HepG2 (cell line): ENCODE measurements at places on chromosomes 16 and 17. TPM values are rescaled to one million over a fixed set of nuclear protein-coding genes. Genes with fewer than 3 reads are reported as not detected.

The PIMREG gene
- total RNA-seq = 30.3 and 33.8 TPM in 2 replicates

DNA sequence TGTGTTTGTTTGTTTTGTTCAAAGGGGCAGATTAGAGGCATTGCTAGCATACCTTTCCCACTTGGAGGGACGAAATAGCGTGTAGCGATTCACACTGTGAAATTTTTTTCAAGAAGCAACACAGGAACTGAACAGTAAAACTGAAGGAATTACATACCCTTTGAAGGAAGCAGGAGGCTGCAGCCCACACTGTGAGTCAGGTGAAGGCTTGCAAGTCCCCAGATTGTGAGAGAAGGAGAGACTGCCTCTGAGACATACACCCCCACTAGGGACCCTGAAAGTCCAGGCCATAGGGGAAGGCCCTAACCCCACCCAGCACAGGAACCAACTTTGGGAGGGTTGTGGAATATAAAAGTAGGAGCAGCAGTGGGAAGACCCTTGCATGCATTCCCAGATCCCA, 69.6 kb upstream of the HS3ST3A1 start:
- H3K4me1 ChIP-seq = no peaks in the 10 kb centered on the region
- H3K4me3 ChIP-seq = no peak overlapping the region
- no peak overlapping the region for H3K27ac ChIP-seq
- DNase-seq = no peak

DNA sequence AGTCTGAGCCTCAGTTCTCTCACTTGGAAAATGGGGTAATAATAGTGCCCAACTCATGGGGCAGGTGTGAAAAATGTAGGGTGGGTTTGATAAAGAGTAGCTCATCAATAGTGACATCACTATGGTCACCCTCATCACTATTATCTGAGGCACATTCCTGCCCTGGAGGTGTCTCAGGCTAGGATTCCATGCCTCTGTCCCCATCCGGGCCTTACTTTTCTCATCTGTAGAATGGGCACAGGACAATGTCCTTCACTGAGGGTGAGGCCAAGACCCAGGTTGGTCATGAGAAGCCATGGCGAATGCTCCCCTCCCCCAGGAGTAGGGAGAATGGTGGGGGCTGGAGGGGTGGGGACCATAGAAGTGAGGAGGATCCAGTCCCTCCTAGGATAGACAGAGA, 30.5 kb downstream of the MYO15A start:
- no peak overlapping the region for H3K27ac ChIP-seq
- H3K36me3 ChIP-seq = no peaks in the 10 kb centered on the region
- H3K4me3 ChIP-seq = no peak overlapping the region
- no peaks in the 10 kb centered on the region for H3K27me3 ChIP-seq
- DNase-seq = no peak

- peaks cover 12% of the 10 kb centered on the region for H3K27me3 ChIP-seq
- H3K36me3 ChIP-seq = no peaks in the 10 kb centered on the region
- H3K4me3 ChIP-seq = no peak overlapping the region
- DNase-seq = no peak
- peaks cover 8% of the 10 kb centered on the region for H3K4me1 ChIP-seq
Measured at GRCh38 chr17:1186214-1186820, 6.5 kb upstream of the ABR start.

DNA sequence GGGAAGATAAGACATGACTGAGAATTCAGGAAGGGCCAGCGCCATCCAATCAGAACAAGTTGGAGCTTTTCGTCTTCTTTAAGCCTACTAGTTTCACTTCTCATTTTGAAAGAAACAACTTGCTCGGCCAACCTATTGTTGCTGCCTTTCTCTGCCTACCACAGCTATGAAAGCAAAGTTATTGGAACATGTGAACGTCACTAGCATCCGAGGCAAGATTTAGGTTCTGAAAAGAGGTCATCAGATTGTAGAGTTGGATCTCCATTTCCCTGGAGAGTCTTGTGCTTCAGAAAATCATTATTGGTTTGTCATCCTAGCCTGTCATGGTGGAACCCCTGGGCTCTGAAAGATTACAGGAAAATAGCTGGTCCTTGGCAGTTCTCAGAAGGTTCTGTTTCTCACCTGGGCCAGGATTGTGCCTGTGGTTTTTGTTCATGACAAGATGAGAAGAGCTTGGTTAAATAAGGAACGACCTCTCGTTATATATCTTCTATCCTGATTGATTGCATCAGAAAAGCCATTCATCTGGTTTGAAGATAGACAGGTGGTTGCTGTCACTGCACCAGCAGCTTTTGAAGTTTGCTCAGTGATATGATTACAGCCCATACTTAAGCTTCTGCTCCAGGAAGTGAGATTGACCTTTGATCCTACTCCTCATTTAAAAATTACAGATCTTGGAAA, 25.3 kb downstream of the CDH13 start:
- H3K4me3 ChIP-seq = no peak overlapping the region
- no peak overlapping the region for H3K27ac ChIP-seq
- no peaks in the 10 kb centered on the region; the same call in 1 of the 2 replicates for H3K27me3 ChIP-seq
- peaks cover 22% of the 10 kb centered on the region for H3K4me1 ChIP-seq

The MT2A gene
- total RNA-seq = 371 and 409 TPM in 2 replicates

DNA sequence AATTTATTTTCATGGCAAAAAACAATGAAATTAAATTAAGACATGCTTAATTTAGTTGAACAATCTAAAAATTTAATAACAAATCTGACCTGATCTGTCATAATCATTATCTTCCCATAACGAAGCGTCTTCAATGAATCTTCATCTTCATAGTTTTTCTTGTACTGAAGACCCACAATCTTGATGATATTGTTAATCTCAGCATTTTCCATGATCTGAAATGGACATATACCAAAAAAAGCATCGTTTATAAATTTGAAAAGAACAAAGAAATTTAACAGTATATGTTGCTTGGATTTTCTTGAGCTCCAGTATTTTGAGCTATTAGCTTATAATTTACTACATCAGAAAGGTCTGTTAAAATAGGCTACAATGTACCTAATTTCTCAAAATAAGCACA, 10.2 kb downstream of the TOP2A start:
- no peak for DNase-seq
- H3K4me1 ChIP-seq = no peaks in the 10 kb centered on the region

GRCh38 chr16:67675999-67676398, 9.4 kb downstream of the C16orf86 start:
- no peaks in the 10 kb centered on the region for H3K27me3 ChIP-seq
- no peak overlapping the region for H3K27ac ChIP-seq
- no peak overlapping the region for H3K4me3 ChIP-seq
- no peak for DNase-seq
- H3K36me3 ChIP-seq = peaks cover 2% of the 10 kb centered on the region
- H3K4me1 ChIP-seq = 0 out of 2 replicates have a peak, but pooled peaks cover 5% of the 10 kb centered on the region

- no peaks in the 10 kb centered on the region for H3K4me1 ChIP-seq
- DNase-seq = no peak
- no peaks in the 10 kb centered on the region for H3K36me3 ChIP-seq
- no peak overlapping the region for H3K27ac ChIP-seq
- H3K27me3 ChIP-seq = peaks cover 1% of the 10 kb centered on the region; the same call in 1 of the 2 replicates
Measured at GRCh38 chr17:20273741-20274500, 193.4 kb downstream of the LGALS9B start.

GRCh38 chr16:88558457-88559442, 11.5 kb upstream of the ZC3H18 start:
- peak overlapping the region; percentile 43 for H3K4me3 ChIP-seq
- H3K27ac ChIP-seq = no peak overlapping the region
- H3K36me3 ChIP-seq = no peaks in the 10 kb centered on the region
- H3K4me1 ChIP-seq = peaks cover 22% of the 10 kb centered on the region
- peaks cover 17% of the 10 kb centered on the region; the same call in 1 of the 2 replicates for H3K27me3 ChIP-seq

DNA sequence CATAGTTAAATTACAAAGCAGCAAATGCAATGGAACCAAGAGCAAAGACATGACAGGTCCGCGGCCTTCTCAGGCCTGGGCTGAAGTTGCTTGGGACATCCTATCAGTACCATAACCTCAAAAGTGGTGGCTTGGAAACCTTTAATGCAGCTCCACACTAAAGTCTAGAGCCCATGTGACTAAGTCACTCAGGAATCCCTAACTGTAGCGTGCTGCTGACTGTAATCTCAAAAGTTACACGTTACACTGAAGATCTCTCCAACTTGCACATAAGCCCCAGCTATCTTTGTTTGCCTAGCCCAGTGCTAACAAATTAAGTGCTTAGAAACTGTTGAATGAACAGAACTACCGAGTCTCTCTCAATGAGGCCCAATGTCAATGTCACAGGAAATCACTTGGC, 27.8 kb downstream of the NUP88 start:
- H3K27ac ChIP-seq = no peak overlapping the region
- peaks cover 22% of the 10 kb centered on the region for H3K36me3 ChIP-seq
- no peaks in the 10 kb centered on the region for H3K27me3 ChIP-seq
- no peak overlapping the region for H3K4me3 ChIP-seq
- DNase-seq = no peak
